ENCODE measurements at places on chromosomes 16 and 17. TPM values are rescaled to one million over a fixed set of nuclear protein-coding genes. Genes with fewer than 3 reads are reported as not detected.

The HCRT gene
- total RNA-seq: not detected

The MFSD6L gene
- total RNA-seq: not detected

The CD300A gene
- total RNA-seq: not detected

The ADGRG3 gene
- 0.65 TPM for total RNA-seq

The LITAFD gene
- not detected for total RNA-seq

The ST6GALNAC1 gene
- not detected for total RNA-seq

The OTOP3 gene
- not detected for total RNA-seq

The CMTR2 gene
- total RNA-seq: 28.0 TPM

The LPO gene
- not detected for total RNA-seq

The KRTAP4-6 gene
- not detected for total RNA-seq

DNA sequence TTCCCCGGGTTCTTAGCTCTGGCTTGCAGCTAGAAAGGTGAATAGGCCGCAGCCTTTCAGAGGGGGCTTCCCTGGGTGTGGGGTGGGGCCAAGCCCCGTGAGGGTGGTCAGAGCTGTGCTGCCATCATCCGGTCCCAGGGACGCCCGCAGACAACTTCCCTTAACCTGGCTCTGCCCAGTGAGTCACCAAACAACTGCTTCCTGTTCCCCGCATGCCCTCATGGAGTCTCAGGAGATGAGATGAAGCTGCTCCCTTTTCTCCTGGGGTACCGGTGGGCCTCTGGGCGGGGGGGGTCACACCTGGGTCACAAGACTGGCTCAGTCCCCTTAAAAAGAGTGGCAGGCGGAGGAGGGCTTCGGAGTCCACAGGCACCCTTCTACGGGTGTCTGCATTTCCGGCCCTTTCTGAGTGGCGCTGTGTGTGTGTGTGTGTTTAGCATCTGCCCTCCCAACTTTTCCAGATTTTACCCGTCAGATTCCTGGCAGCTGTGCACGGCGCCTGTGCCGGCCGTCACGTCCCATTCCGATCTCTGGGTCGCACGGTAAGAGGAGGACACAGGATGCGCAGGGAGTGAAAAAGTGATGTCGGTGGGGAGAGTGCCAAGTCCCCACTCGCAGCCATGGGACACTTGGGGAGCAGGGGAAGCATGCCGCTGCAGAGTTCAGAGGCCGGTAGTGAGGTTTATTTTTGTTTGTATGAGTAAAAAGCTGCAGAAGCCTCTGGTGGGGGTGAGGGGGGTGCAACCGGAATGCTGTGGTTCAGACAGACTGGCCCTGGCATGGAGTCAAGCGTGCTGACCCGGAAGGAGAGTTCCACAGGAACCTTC is 16.8 kb downstream of the HIC1 start:
- DNase-seq: peak; percentile 97

- no peak for DNase-seq
These were observed at the start of gene KRT20 for GRCh38 chr17:40884708-40885512. Gene KRT20 (minus strand): TSS chr17:40885242. CDS start chr17:40885185, 57 bp downstream.

DNA sequence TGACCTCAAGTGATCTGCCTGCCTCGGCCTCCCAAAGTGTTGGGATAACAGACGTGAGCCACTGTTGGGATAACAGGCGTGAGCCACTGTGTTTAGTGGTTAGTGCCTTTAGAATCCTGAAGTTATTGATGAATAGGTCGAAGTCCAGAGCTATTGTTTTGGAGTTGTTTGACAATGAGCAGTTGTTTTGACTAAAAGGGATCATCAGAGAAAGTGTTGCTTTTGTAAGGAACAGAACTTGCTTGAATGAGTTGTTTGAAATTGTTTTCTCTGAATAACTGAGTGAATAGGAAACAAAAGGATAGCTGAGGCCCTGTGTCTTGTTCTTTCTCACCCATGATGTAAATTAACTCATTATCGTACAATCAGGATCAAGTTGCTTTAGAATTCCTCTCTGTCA is 46.6 kb downstream of the PRPSAP2 start:
- no peak for DNase-seq

DNA sequence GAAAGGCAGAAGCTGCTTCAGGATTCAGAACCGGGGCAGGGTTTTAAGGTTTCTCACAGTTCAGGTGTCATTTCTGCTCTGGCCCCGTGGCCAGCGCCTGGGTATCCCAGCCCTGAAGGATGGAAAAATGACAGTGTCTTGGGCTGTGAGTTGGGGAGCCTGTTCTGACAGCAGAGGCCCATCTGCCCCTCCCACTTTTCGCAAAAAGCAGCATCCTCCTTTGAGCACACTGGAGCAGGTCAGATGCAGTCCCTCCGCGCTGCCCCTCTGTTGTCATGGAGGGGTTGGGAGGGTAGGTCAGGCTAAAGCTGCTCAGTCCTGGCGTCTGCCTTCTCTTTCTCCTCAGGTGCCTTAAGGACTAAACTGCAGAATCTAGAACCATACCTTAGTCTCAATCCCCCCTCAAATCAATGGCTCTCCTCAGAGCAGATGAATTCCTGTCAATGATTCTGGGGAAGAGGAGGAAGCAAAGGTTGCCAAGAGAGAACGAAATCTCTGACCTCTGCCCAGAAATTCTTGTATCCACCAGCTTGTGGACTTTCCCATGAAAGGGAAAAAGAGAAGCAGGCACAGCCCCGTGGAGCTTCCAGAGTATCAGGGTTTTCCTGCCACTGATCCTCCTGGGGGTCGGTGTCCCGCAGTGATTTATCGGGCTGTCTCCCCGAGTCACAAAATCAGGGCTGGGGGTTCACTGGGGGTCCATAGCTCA is 7.3 kb downstream of the NEUROD2 start:
- DNase-seq: no peak

DNA sequence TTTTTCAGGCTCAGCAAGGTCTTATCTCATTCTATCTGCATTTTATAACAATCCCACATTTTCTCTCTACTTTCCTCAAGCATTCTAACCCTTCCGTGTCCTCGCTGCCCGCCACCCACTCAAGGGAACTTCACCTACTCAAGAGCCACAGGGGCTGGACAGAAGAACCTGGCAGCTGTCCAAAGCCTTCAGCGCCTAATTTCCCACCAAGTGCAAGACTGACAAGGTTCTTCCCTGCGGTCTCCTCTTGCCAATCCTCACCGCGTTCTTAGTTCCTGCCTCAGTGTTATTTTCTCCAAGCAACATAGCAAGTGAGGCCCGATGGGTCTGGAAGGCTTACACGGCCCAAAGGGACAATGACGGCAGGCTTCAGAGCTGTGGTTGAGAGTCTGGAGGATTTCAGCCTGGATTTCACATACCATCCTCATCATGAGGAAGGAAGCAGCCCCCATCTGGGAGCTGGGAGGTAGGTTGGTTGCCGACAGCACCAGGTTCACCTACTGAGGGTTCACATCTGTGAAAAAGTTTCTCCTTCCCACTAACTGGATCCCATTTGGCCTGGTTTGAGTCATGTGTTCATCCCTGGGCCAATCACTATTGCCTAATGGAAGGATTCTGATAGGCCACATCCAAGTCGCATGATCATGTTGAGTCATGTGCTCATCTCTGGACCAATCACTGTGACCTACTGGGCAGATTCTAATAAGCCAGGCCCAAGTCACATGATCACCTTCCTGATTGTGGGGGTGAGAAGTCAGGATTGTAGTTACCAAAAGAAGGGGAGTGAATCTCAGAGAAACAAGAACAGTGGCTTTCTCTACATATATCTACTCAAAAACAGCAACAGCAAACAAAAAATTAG is 108.2 kb downstream of the N4BP1 start:
- DNase-seq: no peak

DNA sequence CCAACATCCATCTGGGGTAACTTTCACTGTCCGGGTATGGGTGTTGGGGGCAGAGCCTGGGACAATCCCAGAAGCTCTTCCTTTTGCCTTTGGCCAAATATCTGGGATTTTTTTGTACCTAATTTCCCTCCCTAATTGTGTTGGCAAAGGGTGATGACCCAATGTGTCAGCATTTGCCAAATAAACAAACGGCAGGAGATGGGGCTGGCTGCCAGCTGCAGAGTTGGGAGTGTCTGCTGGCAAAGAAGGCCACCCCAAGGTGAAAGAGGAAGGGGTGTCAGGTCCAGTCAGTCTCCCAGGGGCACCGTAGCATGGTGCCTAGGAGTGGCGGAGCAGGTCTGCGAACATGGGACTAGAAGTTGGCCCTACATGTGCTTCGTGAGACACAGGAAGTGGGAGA is 73.0 kb downstream of the SLC6A2 start:
- DNase-seq: no peak

- DNase-seq: peak; percentile 42
These were observed 86.2 kb upstream of the CBX4 start for GRCh38 chr17:79925242-79925957.

- DNase-seq: no peak
These were observed 155.8 kb upstream of the SDK2 start for GRCh38 chr17:73799781-73800627.

DNA sequence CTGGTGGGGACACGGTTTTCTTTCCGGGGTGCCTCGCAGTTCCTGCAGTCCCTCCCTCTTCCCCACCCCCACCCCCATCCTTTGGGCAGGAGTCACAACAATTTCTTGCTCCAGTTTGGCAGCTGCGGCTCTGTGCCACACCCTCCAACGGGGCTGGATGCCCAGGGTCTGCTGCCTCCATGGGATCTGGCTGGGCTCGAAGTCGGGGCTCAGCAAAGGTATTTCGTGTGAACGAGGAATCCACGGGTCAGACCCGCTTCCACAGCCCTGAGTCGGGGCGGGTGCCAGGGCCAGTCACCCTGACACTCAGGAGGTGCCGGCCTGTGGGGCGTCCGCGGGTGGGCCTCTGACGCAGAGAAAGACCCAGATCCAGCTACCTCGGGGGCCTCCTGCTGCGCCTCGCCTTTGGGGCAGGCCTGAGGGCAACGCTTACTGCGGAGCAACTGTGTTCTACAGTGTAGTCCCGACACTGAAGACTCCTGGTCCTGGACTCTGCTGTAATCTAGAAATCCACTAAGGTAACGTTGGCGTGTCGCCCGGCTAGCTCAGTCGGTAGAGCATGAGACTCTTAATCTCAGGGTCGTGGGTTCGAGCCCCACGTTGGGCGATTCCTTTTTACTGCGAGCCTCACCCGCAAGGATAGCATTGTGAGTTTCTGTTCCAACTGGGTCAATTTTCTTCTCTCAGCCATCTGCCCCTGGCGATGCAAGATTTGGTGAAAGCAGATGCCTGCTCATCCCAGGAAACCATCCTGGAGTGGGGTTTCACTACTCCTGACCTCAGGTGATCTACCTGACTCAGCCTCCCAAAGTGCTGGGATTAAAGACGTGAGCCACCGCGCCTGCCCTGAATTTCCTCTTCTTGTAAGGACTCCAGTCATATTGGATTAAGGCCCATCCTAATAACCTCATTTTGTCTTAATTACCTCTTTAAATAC is 12.6 kb upstream of the OR1F1 start:
- peak; percentile 29 for DNase-seq

DNA sequence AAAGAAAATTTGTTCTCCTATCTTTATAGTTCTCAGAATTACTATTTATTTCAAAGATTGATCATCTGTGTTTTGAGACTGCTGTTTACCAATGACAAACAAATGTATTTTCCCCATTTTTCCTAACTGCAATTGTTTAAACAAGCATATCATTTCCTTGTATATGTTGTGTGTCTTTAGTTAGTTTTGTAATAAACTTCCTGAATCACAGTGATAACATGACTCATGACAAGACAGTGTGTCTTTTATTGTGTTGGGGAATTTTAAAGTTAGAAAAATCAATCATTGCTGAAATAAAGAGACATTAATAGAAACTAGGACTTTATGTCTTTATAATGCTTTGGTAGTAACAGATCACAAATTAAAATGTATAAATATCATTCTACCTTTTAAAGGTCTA is 348.5 kb downstream of the KCNJ2 start:
- no peak for DNase-seq

DNA sequence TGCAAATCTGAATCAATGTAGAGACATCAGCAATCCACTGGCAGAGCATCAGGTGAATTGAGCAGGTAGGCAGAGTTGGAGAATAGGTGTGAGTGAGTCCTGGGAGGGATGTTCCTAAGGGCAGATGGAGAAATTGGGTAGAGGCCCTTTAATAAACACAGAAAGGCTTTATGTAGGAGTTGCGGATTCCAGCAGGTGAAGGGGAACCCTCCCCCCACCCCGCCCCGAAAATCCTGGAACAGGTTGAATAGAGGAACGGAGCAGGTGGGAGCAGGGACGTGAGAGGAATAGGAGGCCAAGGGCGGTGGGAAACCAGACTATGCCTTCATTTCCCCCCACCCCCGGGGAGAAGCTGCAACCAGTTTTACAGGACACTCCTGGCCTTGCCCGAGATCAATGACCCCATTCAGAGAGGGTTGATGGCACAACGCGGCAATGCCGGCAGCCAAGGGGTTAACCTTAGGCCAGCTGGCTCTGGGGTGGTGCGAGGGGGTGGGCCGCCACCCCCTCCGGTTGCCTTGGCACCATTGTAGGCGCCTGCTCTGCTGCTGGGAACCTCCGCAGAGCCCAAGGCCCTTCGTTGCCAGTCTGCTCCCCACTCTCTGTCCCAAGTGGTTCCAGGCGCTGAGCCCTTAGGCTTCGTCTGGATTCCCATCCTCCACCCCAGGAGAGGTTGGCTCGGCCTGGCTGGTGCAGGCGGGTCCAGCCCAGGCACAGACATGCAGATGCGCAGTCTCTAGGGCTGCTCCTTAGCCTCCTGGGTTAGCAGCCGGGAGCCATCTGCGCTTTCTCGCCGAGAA is 814 bp upstream of the RUNDC3A start:
- DNase-seq: no peak

- no peak for DNase-seq
These were observed 27.8 kb upstream of the LCMT1 start for GRCh38 chr16:25083701-25084100.

- DNase-seq: no peak
These were observed 407.8 kb upstream of the C16orf82 start for GRCh38 chr16:26658915-26659314.

DNA sequence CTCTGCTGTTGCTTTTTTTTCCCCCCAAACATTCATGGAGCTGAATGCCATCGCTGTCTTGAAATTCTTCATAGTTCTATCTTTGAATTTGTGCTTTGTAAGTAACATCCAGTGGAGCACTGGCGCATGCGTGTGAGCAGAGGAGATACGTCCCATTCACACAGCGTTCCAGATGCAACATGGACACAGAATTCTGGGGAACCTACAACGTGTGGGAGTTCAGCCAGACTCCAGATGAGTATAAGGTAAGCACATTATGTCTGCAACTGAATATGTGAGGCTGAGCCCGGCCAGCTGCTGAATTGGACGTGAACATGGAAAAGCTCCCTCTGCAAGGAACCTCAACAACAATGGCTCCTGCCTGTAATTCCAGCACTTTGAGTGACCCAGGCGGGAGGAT is 4.3 kb upstream of the ATP1B2 start:
- no peak for DNase-seq

DNA sequence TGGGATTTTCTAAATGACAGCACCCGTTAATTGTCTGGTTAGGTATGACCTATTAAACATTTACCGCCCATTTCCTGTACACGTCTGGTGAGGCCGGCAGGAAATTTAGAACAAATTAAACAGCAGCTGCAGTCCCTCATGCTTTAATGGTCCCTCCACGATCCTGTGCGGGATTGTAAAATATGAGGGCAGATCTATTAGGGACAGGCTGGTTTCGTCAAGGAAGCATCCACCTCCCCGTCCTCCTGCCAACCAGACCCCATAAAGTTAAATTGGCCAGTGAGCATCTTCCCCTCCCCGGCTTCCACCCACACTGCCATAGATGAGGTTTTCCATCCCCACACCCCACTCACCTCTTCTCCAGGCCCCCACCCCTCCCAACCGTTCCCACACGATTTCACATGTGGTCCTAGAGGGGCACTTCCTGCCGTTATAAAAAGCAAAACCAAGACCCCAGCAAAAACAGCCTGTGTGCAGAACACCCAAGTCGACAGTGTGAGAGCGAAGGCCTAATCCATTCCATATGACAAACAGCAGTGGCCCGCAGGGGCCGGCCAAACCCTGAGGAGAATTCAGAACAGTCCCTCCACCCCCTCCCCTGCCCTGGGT is 331.9 kb downstream of the FOXL1 start:
- no peak for DNase-seq

- DNase-seq: no peak
These were observed 427 bp downstream of the PPP1R1B start for GRCh38 chr17:39627047-39627711.
